ENCODE measurements at places on chromosomes 7 and 10. TPM values are rescaled to one million over a fixed set of nuclear protein-coding genes. Genes with fewer than 3 reads are reported as not detected.

DNA sequence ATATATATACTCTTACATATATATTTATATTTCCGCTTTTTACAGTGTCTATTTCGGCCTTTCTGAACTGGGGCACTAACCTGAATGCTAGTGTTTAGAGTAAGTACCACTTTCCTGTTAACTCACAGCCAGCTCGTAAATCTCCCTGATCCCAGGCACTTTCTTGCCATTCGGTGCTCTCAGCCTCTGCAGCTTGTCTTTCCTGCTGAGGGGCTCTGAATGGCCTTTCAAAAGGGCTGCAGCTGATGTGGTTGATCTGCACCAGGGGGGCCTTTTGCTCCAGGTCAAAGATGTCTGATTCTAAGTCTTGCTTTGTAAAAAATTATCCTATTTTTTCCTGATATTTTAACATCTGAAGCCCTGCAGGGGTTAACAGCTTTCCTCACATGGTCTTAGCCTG lies 25.5 kb upstream of the HPS1 start:
- no peak for DNase-seq

- DNase-seq = no peak
These were observed 83.7 kb downstream of the VPS50 start for GRCh38 chr7:93315896-93316295.

Gene SPDYE9
- total RNA-seq = not detected

GRCh38 chr7:143492799-143493739 lies 15.4 kb downstream of the TAS2R41 start:
- DNase-seq = no peak

Gene SORCS3
- 0.06 TPM for total RNA-seq

DNA sequence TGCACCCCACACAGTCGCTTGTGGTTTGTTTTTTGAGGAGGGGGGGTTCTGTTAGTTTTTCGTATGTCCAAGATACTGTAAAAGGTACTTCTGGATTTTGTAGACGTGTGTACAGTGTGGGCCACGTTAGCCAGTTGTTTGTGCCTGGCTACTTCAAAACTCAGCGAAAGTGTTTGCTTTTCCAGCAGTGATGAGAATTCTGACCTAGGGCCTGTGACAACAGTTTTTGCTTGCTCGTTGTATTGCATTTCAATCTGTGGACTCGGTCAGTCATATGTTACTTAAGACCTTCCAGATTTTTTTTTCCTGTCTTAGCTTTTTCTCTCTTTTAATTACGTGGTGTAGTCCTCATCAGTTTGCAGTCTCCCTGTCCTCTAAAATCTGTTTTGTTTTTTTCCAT lies 338.9 kb upstream of the GALNT17 start:
- no peak for DNase-seq

Gene LRIT1
- total RNA-seq = not detected

Gene MUC3A
- total RNA-seq = not detected

Gene MMD2
- total RNA-seq = not detected

Gene C10orf71
- total RNA-seq = not detected

GRCh38 chr10:73959484-73960243 lies 38.3 kb upstream of the VCL start:
- no peak for DNase-seq

Gene IFIT2
- total RNA-seq = 10.4 TPM

Gene TMED4
- 110 TPM for total RNA-seq

DNA sequence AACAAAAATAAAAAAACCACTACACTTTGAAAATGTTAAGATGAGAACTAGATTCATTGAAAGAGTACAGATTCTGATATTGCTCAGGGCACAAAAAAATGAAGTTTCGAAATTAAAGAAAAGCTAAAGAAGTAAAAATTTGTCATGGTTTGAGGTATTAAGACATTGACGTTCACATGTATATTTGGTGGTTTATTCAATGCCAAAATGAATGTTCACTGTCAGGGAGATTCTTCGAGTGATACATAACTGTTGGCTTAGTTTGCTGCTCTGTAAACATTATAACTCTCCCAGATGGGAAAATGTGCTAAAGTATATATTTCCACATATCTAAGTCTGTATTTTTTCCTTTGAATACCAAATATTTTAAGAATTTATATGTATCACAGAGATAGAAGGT lies 345.0 kb downstream of the SEMA3D start:
- no peak for DNase-seq

Gene GJC3
- total RNA-seq = 0.39 TPM

DNA sequence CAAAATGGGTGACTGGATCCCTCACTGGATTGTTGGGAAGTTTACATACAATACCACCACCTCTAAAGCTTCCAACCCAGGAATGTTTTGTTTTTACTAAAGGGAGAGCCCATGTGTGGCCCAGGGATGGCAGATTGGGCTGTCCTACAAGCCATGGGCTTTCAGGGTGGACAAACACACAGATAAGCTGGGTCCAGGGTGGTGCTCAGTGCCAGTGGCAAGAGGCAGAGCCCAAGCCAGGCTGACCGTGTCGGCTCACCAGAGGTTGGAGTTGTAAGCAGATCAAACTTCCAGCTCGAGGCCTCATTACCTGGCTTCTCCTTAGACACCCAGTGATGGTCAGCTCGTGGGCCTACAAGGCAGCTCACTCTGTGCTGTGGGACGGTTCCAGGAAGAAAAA lies 52.3 kb downstream of the CDH23 start:
- DNase-seq = no peak

DNA sequence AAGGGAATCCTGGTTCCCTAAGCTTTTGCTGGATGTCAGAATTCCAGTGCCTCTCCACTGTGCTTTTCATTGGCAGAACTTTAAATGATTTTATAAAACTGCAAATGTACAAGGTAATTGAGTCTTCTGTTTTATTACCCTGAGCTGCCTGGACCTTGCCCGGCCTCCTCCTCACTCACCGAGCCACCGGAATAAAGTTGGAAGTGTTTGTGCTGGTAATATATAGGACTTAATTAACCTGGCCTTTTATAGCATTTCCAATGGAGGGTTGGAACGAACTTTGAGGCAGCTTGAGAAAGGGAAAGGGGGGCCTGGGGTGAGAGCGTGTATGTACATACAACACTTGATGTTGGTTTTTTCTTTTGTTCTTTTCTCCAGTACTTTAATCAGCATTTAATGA lies 43.4 kb downstream of the ZNF503 start:
- no peak for DNase-seq

DNA sequence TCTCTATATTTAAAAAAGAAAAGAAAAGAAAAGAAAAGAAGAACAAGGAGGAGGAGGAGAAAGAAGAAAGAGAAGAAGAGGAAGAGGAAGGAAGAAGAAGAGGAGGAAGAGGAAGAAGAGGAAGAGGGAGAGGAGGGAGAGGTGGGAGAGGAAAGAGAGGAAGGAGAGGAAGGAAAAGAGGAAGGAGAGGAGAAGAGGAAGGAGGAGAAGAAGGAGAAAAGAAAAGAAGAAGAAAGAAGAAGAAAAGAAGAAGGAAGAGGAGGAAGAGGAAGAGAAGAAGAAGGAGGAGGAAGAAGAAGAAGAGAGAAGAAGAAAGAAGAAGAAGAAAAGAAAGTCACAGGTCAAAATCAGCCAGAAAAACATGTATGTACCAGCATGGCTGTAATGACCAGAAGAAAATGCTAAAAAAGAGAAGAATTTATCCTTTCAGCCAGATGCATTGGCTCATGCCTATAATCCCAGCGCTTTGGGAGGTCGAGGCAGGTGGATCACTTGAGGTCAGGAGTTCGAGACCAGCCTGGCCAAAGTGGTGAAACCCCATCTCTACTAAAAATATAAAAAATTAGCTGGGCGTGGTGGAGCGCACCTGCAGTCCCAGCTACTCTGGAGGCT lies 5.3 kb upstream of the POR start:
- no peak for DNase-seq

- DNase-seq = no peak
These were observed 34.8 kb downstream of the LRRC4 start for GRCh38 chr7:127996253-127997071.

Gene OR2A7
- total RNA-seq = 4.0 TPM

DNA sequence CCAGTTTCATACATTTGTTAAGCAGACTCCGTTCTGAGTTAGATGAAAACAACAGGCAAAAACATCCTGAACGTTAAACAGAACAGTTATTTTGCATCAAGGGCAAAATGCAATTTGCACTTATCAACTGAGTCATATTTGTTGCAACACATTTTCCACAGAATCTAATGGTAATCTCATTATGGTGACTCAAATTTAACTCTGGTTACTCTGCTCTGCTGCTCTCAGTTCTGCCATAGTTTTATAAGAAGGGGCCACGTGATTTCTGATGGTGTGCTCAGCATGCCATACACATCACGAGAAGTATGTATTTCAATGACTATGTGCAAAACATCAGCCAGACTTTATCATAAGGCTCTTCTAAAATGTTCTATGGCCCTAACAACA lies 148.8 kb downstream of the CHCHD3 start:
- DNase-seq = no peak

Gene ACTR3C
- total RNA-seq = 13.0 TPM

GRCh38 chr7:158596309-158596708 lies 8.7 kb upstream of the PTPRN2 start:
- DNase-seq = no peak

GRCh38 chr7:129559564-129559963 lies 52.0 kb upstream of the NRF1 start:
- no peak for DNase-seq

- no peak for DNase-seq
These were observed 120.5 kb downstream of the CTNNA3 start for GRCh38 chr10:67575532-67575931.

Gene NPFFR1
- total RNA-seq = not detected

- no peak for DNase-seq
These were observed 87.4 kb upstream of the RSU1 start for GRCh38 chr10:16904639-16905061.

- DNase-seq = peak; percentile 84
These were observed at the start of gene ITPRIP for GRCh38 chr10:104337985-104338735. ITPRIP (minus strand) TSS chr10:104338465; CDS start chr10:104316051, 22,414 bp downstream.

DNA sequence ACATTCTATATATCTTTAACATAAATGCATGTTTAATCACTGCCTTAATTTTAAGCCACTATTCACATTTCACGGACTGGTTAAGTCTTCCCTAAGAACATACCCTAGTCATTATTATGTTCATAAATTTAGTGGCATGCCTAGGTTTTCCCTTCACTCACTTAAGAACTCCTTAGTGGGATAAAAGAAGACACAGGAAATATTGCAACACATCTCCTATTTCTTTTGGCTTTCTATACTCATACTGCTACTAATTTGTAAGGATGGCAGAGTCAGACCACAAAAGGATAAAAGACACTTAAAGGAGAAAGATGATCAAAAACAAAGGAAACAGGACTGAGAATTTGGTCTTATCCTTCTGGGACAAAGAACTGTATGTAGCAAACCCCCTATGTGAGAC lies 951.4 kb downstream of the SORCS3 start:
- DNase-seq = no peak
